CD4-positive, alpha-beta T cell treated with Interleukin-12 subunit alpha and Interleukin-12 subunit beta, for 1 hour (primary cell): ENCODE measurements at places on chromosomes 12 and 14.

DNA sequence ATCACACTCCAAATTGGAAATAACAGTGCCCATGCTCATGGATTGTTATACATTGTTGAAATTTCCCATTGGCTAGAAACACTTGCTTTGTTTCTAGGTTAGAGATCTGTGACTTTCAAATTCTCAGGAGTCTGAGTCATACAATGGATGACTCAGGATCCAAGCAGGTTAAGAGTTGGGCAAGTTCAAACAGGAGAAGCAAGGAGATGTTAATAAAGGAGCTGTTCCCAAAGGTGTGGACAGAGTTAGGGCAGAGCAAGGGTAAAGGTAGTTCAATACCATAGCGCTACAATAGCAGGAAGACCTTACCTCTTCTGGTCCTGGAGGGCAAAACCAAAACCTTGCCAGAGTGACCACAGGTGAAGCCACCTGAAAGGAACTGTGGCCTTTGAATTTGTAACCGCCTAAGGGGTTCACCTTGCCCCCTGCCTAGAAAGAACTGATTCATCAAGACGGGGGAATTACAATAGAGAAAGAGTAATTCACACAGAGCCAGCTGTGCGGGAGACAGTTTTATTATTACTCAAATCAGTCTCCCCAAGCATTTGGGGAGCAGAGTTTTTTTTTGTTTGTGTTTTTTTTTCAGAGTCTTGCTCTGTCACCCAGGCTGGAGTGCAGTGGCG is 4.2 kb upstream of the AMN1 start:
- peak; percentile 26 for DNase-seq

GRCh38 chr14:100804138-100804537 is 21.8 kb upstream of the MEG3 start:
- no peak for DNase-seq

GRCh38 chr12:59650588-59651228 is 54.9 kb downstream of the SLC16A7 start:
- DNase-seq, result no peak

DNA sequence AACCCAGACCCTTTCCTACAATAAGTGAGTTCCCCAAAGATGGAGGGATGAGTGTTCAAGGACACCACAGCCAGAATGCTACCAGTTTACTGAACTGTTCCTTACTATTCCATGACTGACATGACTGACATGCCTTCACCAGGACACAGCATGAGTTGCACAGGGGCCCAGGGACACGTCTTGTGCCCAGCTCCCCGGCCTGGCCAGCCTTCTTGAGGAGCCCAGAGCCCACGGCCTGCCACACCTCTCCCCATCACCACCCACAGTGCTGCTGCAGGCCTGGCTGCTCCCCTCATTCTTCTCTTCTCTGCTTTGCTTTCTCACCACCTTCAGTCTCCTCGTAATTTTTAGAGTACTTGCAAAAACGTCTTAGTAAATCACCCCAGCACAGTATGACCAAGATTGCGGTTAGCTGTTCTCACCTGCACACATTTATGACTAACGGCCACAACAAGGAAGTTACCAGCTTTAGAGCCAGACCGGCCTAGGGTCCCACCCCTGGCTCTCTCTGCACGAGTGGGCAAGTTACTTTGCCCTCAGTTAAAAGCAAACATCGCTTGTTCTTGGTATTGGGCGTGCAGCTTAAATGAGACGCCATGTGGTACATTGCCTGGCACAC is 18.5 kb downstream of the PPP2R5E start:
- peak; percentile 32 for DNase-seq

DNA sequence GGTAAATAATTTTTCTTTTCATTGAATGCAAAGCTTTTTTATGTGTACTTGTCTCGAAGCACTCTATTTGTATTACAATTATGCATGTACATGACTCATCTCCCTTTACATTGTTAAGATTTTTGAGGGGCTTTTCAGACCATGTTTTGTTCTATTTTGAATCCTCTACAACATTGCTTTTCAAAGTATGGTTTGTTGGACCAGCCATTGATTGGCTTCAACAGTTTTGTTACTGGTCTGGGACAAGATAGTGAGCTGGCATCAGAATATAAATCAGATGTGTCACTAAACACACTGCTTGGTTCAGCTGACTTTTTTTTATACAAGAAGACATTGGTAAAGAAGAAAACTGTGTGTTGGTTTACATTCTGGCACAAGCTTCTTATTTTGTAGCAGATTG is 122.3 kb downstream of the MON2 start:
- no peak for DNase-seq

DNA sequence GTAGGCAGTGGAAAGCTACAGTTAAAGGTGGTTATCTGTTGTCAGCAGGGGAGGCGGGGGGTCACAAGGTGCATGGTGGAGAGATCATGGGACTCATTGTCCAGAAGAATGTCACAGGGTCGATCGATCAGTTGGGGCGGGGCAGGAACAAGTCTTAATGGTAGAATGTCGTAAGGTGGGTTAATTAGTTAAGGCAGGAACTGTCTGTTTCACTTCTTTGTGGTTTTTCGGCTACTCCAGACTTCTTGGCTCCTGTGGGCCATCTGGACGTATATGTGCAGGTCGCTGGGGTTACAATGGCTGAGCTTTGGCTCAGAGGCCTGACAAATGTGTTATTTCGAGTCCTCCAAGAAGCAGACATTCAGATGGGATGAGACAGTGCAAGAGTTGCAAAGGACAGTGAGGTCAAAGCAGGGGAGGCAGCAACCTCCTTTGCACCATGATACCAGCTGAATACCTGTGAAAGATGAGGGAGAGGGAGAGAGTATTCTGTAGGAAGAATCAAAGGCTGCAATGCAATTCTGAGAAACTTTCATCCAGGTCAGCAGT is 246.9 kb upstream of the TMEM132C start:
- DNase-seq, result no peak

- DNase-seq, result no peak
Observed at GRCh38 chr14:89198544-89199329, 218.3 kb downstream of the FOXN3 start.

- DNase-seq, result no peak
Observed at GRCh38 chr12:26821212-26821701, 11.7 kb downstream of the ITPR2 start.

- DNase-seq, result no peak
Observed at GRCh38 chr12:7210642-7211151, 21.2 kb downstream of the PEX5 start.

DNA sequence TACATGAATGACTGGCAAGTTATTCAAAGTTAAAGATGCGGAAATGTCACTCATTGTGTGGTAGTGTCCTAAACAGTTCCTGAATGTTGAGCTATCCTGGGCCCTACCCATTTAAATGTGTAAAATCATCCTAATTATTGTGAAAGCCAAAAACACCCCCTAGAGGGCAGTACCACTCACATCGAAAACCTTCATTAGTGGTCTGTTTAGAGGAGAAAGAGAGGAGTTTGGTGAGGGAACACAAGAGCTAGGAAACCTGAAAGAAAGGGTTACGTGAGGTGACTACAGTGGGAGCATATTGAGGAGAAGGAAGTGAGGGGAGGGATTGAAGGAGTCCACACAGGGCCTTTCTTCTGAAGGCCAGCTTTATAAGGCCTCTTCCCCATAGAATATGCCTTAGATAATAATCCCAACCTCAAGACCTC is 2.5 kb upstream of the TEP1 start:
- DNase-seq, result peak; percentile 69

DNA sequence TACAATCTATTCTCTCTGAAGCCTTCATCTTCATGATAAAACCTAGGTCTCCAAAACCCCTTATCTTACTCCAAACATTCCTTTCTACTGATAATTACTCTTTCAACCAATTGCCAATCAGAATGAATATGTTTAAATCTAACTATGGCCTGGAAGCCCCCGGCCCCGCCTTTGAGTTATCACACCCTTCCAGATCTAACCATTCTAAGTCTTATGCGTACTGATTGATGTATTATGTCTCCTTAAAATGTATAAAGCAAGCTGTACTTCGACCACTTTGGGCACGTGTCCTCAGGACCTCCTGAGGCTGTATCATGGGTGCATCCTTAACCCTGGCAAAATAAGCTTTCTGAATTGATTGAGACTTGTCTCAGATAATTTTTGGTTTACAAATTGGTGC is 14.4 kb downstream of the PABPN1 start:
- DNase-seq, result no peak

DNA sequence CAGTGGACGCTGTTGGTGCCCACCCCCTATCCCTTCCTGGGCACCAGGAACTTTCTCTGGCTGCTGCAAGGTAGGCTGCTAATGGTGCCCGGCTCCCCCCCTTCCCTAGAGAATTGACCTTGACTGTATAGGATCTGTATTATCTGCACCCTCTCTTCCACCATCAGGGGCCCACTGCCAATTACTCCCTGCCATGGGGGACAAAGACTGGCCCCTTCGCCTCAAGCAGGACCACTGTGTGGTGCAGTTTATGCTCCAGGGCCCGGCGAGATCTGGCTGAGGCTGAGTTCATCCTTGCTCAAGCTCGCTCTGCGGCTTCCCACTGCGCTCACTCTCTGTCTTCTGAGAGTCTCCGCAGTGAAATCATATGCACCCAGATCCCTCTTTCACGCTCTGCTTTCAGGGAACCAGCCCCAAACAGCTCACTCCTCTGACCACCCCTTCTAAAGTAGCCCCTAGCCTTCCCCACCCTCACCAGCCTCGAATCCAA is 95.2 kb downstream of the LGMN start:
- no peak for DNase-seq

DNA sequence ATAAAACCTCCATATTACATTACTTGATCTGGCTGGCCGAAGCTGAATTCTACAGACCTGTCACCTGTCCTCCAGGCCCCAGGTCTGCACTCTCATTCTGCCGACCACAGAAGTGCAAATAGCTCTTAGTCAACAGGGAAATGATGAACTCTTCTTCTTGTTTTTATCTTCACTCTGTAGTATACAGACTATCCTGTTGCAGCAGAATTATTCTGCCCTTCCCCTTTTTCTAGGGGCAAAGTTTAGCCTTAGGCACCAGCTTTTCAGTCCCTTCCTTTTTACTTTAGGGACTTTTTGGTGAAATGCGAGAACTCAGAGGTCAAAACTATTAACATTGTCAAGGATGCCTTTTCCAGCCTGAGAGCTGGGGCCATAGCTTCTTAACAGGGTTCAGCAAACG is 229.6 kb upstream of the EGLN3 start:
- DNase-seq, result no peak

- no peak for DNase-seq
Observed at GRCh38 chr14:89452281-89452680, 35.2 kb upstream of the FOXN3 start.

DNA sequence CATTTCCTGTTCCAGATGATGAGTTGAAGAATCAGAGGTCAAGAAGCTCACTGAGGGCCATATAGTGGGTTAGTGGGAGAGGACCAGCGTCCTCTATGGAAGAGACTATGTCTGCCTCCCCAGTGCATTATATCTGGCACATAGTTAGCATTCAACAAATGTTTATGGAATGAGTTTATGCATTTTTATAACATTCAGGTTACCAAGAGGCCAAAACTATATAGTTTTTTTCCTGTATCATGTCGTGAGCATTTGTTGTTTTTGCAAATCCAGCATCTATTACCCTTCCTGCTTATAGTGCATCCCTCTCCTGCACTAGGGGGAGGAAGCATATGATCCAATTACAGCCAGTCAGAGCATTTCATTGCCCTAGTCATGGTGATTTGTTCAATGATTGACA is 60.6 kb downstream of the SUDS3 start:
- DNase-seq, result no peak

- no peak for DNase-seq
Observed at GRCh38 chr12:104473374-104473983, 16.7 kb downstream of the CHST11 start.

GRCh38 chr14:68363466-68363842 is 429.4 kb downstream of the ZFP36L1 start:
- no peak for DNase-seq

DNA sequence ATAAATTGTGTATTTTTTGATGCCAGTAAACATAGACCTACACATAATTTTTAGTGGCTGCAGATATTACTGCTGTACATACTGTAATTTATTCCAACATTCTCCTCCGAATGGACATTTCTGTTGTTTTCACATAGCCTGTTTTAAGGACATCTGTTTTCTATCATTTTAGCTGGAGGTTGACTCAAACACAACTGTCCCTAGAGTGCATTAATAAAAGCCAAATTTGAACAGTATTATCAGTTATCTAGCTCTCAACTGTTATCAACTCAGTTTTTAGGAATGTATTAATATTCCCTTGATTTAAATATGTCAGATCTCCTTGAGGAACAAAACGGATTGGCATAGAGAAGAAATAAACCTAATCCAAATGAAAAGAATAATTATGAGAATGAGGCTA is 17.2 kb upstream of the PIWIL1 start:
- no peak for DNase-seq

- no peak for DNase-seq
Observed at GRCh38 chr12:113537046-113537750, 65.5 kb upstream of the LHX5 start.

- DNase-seq, result no peak
Observed at GRCh38 chr12:3120701-3121100, 43.5 kb downstream of the TSPAN9 start.
